Fibroblast of villous mesenchyme (primary cell): ENCODE measurements at places on chromosomes 1 and 21.
A peak's percentile ranks its signal among the peaks of the same experiment; 100 is the strongest.

DNA sequence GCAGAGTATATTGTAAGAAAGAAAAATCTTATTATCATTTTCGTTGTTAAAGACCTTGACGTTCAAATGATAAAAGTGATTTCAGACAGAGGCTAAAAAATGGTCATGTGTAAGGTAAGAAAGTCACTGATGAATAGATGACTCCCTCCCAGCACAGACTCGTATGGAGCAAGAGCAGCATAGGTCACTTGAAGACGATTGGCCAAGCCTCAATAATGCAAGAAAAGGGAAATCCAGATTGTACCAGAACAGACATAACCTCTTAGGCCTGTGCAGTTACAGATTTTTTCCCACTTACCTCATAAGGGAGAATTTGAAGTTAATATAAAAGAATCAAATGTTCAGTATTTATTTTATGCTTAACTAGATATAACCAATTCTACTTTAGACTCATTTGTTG is 16.3 kb upstream of the OLFML2B start:
- no peak for DNase-seq

- DNase-seq, result peak; percentile 82
Measured at GRCh38 chr1:172180501-172181285, 239.8 kb upstream of the C1orf105 start.

- no peak for DNase-seq
Measured at GRCh38 chr21:36690628-36691554, 8.0 kb upstream of the SIM2 start.

- DNase-seq, result no peak
Measured at GRCh38 chr1:197695961-197696360, 79.3 kb downstream of the DENND1B start.

DNA sequence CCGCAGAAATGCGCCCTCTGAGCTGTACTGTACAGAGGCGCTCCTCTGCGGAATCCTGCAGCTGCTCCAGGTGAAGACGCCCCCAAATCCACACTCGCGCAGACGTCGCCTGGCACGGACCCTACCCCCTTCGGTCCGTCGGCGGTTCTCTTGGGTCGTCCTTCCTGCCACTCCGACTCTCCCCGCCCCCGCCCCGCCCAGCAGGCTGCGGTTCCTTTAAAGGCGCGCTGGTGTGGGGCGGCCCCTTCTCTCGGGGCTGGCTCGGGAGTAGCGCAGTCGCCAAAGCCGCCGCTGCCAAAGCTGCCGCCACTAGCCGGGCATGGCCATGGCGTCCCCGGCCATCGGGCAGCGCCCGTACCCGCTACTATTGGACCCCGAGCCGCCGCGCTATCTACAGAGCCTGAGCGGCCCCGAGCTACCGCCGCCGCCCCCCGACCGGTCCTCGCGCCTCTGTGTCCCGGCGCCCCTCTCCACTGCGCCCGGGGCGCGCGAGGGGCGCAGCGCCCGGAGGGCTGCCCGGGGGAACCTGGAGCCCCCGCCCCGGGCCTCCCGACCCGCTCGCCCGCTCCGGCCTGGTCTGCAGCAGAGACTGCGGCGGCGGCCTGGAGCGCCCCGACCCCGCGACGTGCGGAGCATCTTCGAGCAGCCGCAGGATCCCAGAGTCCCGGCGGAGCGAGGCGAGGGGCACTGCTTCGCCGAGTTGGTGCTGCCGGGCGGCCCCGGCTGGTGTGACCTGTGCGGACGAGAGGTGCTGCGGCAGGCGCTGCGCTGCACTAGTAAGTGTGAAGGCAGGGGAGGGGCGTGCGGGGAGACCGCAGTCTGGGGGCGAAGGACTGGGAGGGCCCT is at the start of gene RASSF5:
TSS of gene RASSF5 (plus strand) at position 248 of the 846 bp plus-strand sequence. CDS start at position 320, 72 bp downstream.
- DNase-seq, result peak; percentile 66

DNA sequence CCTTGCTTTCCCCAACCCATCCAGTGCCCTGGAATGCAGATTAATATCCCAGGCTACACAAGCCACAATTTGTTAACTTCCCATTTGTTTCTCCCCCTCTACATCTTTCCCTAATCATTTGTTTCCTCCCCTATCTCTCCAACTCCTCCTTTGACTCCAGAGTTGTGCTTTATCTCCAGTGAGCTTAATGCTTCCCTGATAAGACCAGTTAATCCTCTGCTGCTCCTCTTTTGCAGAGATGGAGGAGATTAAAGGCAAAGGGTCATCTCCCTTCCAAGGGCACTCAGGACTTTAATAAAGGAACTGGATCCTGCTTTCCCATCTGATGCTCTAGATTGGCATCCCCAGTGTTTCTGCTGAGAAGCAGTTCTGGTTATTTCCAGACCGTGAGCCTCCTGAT is 7.1 kb downstream of the FAM78B start:
- DNase-seq, result no peak

DNA sequence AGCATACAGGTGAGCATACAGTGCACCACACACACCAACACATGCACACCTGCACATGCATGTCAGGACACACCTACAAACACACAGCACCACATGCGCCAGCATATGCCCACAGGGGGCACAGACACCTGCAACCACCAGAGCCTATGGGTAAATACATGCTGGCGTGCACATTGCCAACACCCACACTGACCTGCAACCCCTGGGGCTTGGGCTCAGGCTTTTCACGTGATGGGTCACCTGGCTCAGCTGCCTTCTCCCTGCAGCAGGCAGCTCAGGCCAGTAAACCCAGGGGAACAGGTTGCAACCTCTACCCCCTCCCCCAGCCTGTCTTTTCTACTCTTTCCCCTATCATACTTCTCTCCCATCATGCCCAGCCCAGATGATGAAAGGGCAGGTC is 8.1 kb downstream of the CD247 start:
- no peak for DNase-seq

DNA sequence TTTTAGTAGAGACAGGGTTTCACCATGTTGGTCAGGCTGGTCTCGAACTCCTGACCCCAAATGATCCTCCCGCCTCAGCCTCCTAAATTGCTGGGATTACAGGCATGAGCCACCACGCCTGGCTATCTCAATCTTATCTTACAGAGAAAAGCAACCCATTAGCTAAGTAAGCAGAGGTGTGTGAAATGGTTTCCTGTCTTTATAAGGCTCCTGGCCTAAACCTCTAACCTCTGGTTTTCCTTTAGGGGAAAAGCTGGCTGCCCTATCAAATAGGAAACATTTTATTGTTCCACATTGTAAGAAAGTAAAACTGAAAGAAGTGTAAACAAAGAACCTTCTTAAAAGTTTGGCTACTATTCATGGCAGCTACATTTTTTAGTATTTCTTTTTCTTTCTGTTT is 78.3 kb upstream of the MORC3 start:
- DNase-seq, result peak; percentile 5

DNA sequence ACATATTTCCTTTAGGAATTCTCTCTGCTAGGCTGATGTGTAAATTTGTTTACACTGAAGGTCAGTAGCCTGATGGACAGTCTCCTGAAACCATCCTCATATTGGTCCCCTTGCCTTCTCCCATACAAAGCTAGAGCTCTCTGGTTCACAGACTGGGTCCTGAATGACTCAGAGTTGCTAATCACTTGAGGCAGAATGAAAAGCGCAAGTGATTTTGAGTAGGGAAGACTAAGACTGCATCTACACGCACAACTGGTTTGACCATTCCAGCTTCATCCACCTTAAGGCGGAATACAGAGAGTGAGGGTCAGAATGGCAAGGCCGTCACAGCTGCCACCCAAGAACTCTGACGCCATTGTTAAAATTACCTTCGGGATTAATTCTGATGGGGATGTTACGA is 70.2 kb upstream of the KIF26B start:
- no peak for DNase-seq

GRCh38 chr1:62904856-62905225 is 120.9 kb downstream of the ATG4C start:
- DNase-seq, result no peak

- peak; percentile 49 for DNase-seq
Measured at GRCh38 chr1:64060611-64061302, 142.7 kb upstream of the UBE2U start.

DNA sequence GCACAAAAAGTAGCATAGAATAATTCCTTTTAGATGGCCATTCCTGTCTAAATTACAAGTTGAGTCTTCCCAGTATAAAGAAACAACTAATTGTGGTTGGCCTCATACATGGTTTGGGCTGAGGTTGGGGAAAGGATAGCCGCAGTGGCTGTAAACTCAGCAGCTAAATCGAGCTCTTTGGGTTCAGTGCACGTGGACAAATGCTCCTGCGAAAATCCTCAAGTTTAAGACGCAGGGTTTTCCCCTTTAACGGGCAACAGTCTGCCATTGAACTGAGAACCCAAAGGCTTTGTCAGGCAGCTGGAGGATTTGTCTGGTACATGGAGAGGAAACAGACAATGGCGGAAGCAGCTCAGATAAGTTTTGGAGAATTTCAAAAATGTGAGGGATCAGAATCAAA is 331.9 kb downstream of the TGFB2 start:
- DNase-seq, result no peak

DNA sequence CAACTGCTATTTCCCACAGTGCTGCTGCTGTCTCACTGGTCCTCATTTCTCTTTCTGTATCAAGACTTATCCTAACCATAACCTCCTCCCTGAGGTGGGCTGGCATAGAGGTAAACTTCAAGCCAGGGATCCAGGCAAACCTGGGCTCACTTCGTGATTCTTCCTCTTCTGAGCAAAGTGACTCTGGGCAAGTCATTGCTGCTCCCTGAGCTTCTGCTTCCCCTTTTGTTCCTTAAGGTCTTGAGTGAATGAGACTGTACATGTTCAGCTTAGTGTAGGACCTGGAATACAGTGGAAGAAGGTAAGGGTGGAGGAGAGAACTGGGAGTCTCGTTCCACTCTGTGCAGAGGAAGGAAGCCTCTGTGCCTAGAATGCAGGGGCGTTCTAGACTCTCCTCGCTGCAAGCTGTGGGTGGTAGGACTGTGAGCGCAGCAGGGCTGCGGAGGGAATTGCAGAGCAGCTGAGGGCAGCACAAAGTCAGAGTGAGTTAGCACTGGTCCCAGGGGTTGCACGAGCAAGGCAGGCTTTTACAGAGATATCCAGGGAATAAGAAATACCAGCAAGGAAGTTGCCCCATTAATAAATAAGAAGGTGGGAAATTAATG is 11.4 kb upstream of the ERI3 start:
- no peak for DNase-seq

- no peak for DNase-seq
Measured at GRCh38 chr1:156009404-156009803, 11.3 kb downstream of the SSR2 start.

GRCh38 chr1:105483436-105483835 is 1573.0 kb upstream of the PRMT6 start:
- DNase-seq, result no peak

DNA sequence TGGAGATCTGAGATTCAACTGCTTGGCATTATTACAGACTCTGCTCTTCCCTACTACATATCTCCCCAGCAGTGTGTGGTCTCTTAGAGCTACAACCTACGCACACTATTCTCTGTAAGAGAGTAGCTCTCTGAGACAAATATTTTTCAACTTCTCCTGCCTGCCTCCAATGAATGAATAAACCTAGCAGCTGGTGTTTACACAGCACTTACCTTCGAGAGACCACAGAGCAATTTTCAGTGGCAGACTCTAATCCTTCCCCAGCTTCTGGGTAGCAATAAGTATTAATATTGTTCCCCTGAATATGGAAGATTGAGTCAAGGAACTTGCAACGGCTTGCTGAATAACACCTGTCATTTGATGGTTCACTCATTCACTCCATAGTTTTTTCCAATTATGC is 350.9 kb upstream of the SPAG17 start:
- no peak for DNase-seq

GRCh38 chr1:236514703-236515442 is 8.9 kb upstream of the LGALS8 start:
- DNase-seq, result no peak

DNA sequence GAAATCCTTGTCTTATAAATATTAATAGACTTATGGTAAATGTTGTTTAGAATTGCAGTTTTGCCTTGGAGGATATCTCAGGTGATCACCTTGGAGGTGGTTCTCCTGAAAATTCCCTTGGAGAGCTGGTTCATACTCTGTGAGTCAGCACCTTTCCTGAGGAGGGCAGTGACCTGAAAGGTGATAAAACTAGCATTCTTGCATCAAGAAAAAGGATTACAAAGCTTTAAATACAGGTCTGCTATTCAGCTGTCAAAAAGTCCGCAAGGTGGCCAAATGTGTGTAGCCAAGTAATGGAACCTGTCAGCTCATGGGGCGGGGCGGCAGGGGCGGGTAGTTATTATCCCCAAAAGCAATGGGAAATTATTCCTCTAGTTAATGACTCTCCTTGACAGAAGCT is 52.8 kb upstream of the EDARADD start:
- no peak for DNase-seq

GRCh38 chr1:119298687-119299303 is 69.8 kb upstream of the HAO2 start:
- DNase-seq, result peak; percentile 18

- DNase-seq, result no peak
Measured at GRCh38 chr21:35838350-35838749, 222.0 kb downstream of the SETD4 start.

GRCh38 chr1:87180682-87181081 is 148.0 kb upstream of the LMO4 start:
- peak; percentile 6 for DNase-seq

DNA sequence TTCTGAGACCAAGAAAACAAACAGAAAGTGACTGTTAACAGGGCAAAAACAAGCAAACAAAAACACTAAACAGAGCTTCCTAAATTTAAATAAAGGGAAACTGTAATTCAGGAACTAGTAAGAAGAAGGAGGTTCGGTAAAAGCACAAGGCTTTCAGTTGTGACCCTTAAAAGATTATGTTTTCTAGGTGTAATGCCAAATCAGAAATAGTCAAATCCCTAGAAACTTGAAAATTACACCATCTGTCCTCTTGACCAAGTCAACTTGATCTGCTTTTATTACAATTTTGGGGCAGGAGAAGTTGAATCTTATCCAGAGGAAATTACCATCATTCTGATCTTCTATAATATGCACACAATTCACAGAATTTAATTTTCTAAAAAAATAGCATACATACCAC is 754.0 kb upstream of the ADGRL4 start:
- peak; percentile 3 for DNase-seq

DNA sequence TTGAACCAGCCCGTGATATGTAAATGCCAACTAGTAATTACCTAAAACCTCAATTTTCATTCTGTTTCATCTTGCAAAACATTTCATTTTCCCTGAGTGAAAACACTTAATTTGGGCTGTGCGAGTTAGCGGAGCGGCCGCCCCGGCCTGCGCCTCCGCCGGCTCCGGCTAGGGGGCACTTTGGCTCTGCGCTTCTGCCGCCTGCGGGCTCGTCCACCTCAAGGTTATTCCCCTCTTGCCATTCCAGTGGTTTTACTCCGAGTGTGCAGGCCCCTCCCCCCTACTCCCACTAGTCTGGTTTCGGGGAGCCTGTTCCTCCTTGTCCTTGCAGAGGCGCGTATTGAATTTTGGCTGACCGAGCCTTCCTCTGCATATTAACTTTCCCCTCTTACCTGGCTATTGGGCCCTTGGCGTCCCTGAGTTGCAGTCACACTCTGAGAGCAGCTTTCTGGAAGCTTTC is 55.6 kb downstream of the PEX14 start:
- DNase-seq, result peak; percentile 55
